ENCODE measurements at places on chromosomes 1 and 21.

- no peak for DNase-seq
Measured at GRCh38 chr1:179104611-179105250, 22.9 kb downstream of the TOR3A start.

DNA sequence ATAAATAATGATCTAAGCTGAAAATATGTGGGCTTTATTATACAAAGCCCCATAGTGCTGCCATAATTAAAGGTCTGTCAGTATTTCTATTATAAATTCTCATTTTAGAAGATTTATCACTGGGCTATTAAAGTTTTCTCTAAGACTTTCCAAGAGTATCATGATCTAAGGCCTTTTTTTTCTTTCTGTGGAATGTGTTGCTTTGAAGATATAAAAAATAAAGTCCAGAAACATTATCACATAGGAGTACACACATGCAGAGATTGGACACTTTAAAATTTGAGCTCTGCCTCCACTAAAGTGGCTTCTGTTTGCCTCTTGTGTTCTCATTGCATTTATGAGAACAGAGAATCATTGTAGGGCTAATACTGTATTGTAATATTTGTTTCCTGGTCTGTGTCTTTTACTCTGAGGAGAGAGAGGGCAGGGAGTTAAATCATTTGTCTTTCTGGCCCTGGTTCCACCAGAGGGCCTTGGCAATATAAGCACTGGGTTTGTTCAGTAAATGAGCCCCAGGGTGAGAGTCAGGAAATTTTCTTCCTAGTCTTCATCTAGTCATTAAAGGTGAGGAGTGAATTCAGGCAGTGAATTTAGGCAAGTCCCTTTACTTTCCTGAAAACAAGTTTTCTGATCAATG, 70.2 kb downstream of the NFIA start:
- DNase-seq: no peak

DNA sequence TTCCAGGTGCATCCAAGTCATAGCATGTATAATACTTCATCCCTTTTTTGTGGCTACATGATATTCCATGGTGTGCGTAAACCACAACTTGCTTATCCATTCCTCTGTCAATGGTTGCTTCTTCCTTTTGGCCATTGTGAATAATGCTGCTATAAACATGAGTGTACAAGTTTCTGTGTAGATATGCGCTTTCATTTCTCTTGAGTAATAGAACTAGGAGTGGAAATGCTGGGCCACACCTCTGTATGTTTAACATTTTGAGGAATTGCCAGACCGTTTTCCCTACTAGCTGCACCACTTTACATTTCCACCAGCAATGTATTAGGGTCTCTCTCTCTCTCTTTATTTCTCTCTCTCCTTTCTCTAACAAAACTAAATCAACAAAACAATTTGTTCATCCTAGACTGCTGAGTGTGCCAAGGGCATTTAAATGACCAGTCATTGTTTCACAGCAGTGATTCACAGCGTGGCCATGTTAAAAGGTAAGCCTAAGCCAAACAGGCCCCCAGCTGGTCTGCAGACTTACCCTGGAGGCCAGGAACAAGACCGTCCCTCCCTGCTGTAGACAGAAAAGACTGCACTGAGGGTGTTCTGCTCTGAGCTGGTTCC, 53.2 kb upstream of the LYST start:
- peak; percentile 91 for DNase-seq

DNA sequence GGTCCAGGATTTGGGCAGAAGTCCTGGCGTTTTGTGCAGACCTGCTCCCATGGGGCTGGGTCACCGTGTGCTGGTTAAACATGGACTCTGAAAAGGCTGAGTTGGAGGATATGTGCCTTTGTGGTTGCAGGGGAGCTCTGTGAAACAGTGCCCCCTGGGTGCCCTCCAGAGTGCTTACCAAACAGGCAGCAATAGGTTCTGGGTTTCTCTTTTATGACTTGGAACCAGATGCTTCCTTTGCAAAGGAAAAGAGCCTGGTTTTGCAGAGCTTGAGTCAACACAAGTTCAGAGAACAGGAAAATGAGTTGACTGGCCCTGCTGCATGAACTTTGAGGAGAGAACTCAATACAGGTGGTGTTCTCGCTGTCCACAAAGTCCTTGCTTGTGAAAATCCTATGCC, 288.9 kb downstream of the TM2D1 start:
- DNase-seq: no peak

DNA sequence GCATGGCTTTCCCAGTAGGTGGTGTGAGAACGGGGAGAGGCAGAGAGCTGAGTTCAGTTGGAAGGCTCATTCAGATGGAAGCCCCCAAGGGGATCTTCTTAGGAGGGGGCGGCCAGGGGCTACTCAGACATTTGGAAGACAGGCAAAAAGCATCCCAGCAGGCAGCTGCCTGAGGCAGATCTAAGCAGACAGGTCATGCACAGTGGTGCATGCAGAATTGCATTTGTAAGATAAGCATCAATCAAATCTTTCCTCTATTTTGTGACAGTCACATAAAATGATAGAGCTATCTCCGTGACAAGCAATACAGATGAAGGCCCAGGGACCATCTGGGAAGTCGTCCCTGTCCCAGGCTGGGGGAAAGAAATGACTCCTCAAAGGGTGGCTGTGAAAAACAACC, 3.8 kb downstream of the RAB3B start:
- no peak for DNase-seq

DNA sequence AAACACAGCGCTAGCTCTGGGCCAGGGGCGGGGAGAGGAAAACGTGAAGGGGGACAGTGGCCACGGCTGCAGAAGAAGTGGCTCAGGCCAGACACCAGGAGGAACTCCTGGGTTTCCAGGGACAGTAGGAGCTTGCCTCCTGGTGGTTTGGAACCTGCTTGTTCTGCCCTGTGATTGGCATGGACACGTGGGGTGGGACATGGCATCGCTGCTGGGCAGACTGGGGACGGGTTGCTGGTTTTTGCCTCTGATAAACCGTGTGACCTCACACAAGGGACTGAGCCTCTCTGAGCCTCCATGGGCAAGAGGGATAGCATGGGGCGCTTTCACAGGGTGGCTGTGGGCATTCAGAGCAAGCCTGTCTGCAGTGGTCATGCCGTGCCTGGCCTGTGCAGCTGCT, 7.5 kb upstream of the PLCH2 start:
- DNase-seq: no peak

DNA sequence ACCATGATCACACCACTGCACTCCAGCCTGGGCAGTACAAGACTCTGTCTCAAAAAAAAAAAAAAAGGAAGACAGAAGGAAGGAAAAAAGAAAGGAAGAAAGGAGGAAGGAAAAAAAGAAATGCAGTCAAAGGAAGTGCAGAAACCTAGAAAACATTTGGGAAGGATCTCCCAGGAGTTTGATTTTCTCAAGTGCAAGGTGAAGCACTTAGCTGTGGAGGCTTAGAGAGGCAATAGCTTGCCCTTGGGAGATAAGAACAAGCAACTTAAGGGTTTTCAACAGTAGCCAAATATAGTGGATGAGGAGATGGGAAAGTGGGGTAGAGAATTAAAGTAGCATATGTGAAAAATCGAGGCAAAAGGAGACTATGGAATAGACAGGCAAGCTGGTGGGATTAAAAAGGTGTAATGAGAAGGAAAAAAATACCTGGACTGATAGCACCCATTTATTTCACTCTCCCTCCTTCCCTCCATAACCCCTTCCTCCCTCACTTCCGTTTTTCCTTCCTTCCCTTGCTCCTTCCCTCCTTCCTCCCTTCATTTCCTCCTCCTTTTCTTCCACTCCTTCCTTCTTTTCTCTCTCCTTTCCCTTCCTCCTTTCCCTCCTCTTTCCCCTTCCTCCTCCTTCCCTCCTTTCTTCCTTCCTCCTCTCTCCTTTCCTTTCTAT, 6.8 kb upstream of the FAM89A start:
- no peak for DNase-seq

DNA sequence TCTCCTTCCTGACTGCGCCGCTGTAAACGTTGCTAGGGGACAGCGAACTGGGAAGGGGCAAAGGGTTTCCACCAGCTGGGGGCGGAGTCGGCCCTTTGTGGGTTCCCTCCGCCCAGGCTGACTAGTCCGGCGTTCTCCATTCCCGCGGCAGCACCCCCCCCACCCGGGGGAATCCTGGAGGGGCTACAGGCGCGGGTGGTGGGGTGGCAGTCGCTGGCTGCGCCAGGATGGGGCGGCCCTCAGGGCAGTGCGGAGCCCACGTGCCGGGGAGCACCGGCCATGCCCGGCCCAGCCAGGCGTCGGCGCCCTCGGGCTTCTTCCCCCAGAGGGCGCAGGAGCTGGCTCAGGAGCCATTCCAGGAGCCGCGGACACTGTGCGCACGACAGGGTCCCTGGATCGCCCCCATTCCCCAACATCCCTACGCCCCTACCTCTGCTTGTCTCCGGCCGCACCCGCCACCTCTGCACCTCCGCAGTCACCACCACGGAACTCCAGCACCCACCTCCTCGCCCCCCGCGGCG, 476 bp downstream of the BATF3 start:
- DNase-seq: peak; percentile 66

DNA sequence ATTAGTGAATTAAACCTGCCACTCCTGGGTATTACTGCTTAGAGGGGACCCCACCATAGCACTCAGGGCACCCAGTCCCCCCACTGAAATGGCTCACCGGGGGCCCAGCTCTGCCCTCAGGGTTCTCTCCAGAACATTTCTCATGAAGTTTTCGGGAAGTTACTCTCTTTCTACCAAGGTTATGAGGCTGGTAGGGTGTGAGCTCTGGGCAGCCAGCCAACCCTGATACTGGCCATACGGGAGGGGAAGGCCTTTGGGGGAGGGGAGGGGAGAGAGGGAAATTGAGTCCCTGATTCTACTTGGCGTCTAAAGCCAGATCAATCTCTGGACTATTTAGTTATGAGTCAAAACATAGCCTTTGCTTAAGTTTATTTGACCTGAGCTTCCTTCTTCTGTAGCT, 12.9 kb upstream of the PDE9A start:
- no peak for DNase-seq

Measured in ELR (cell line).